ENCODE measurements at places on chromosomes 2 and 18.
A peak's percentile ranks its signal among the peaks of the same experiment; 100 is the strongest.

DNA sequence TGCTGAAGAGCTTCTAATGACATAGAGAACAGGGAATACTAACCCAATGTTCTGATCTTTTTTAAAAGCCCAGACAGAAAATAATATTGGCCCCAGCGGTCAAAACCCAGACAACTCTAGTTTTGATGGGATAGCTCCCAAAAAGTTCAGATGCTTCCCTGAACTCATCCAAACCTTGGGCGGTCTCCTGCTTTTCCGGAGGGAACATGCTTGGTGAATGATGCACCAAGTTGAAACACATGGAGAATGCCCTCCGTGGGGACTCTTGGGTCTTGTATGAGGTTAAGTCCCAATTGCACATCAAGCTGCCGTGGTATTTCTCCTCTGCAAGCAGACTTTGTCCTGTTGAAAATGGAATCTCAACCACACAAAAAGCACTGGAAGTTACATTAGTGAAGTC, 120.7 kb upstream of the CTAGE1 start:
- no peak for DNase-seq

- DNase-seq, result no peak
These were observed 288.4 kb upstream of the TRIB2 start for GRCh38 chr2:12428324-12428723.

DNA sequence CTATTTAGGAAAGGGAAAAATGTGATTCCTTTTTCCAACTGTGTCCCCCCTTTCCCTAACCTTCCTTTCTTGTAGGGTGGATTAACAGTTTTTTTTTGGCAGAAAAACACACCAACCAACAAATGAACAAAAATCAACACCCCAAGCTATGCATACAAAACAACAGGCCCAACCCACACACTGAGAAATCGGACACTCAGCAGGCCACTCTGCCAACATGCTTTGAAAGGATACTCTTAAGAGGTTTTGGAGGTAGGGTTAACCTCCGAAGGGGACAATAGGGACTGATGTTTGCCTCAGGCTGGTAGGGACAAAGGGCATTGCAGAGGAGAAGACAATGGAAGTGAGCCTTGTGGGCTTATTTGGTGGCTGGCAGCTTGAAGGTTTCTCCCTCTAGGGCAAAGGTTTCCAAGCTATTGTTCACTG, 33.1 kb upstream of the POLE4 start:
- DNase-seq, result no peak

- DNase-seq, result no peak
These were observed 126.2 kb upstream of the MAPRE2 start for GRCh38 chr18:34915046-34915445.

- no peak for DNase-seq
These were observed 693.1 kb downstream of the DCC start for GRCh38 chr18:53033128-53033527.

GRCh38 chr2:169928463-169928864, 101.2 kb downstream of the UBR3 start:
- peak; percentile 42 for DNase-seq

GRCh38 chr2:241225545-241225944, 37.1 kb downstream of the ANO7 start:
- no peak for DNase-seq

DNA sequence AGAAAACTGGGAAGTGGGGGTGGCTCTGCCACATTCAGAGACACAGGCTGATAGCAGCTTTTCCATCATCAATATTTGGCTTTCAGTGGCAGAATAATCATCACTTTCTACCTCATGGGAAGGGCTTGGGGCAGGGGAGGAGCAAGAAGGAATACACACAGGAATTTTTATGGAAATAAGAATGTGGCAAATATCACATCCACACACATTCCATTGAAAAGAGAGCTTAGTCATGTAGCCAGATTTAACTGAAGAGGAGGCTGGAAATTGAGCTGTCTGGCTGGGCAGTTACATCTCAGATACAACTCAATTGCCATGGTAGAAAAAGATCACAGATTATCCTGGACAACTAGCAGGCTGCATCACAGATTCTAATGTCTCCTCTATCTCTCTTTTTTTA, 1474.0 kb upstream of the ACVR2A start:
- DNase-seq, result no peak

DNA sequence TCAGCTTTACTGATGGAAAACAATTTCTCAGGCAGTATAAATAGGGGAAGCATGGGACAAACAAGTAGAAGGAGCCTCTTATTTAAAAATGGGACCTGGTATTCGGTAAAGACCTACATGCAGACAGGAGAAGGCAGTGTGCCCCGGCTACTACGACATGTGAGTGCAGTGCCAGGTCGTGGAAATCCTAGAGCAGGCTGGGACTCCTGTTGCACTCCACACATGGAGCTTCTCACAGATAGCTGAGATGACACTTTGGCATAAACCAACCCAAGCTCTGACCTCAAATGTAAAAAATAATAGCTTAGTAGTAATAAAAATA, 885 bp upstream of the DSEL start:
- no peak for DNase-seq

- DNase-seq, result peak; percentile 38
These were observed 49.5 kb upstream of the PLEKHM3 start for GRCh38 chr2:208074610-208075356.

GRCh38 chr2:143968360-143968759, 551.6 kb downstream of the ZEB2 start:
- no peak for DNase-seq

DNA sequence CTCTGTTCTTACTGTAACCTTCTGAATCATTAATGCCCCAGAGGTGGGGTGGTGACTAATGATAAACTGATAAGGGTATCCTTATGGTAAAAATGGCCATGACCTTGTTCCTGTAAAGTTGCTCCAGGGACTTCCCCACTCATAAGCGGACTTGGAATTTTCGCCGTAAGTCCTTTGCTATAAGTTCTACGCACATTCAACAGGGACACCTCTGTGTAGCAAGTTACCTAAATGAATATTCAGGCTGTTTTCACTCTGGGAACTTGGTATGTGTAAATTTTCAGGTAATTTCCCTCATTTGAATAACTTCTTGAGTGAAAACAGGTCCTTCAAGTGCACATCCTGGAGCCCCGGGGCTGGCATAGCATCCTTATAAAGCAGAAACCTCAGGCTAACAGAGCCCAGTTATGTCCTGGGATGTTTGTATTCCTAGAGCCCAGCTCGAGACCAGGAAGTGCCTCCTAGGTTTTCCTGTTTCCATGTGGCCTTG, 9.4 kb upstream of the AGFG1 start:
- no peak for DNase-seq

DNA sequence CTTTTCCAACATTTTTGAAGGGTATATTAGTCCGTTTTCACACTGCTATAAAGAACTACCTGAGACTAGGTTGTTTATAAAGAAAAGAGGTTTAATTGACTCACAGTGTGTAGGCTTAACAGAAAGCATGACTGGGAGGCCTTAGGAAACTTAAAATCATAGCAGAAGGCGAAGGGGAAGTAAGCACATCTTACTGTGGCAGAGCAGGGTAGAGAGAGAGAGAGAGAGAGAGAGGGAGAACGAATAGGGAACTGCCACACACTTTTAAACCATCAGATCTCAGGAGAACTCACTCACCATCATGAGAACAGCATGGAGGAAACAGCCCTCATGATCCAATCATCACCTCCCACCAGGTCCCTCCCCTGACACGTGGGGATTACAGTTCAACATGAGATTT, 420.3 kb downstream of the SOCS6 start:
- no peak for DNase-seq

DNA sequence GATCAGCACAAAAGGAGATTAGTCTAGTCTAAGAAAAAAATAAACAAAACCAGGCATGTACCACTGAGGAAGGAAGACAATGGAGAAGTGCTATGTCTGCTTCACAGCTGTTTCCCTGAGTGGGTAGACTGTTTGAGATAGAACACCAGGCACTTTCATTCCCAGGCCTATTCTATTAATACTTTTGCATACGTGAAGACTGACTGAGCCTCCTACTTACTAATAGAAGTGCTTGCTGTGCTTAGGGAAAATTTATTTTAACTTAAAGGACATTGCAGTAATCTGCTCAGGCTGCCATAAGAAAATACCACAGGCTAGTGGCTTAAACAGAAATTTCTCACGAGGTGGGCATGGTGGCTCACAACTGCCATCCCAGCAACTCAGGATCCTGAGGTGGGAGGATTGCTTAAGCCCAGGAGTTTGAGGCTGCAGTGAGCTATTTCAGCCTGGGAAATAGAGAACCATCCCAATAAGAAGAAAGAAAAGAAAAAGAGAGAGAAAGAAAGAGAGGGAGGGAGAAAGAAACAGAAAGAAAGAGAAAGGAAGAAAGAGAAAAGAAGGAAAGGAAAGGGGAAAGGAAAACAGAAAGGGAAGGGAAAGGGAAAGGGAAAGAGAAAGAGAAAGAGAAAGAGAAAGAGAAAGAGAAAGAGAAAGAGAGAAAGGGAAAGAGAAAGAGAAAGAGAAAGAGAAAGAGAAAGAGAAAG, 33.0 kb downstream of the CMPK2 start:
- no peak for DNase-seq

- no peak for DNase-seq
These were observed 804.3 kb downstream of the DCDC2C start for GRCh38 chr2:4507661-4508060.

GRCh38 chr18:21735452-21736015, 5.1 kb upstream of the MIB1 start:
- DNase-seq, result no peak

DNA sequence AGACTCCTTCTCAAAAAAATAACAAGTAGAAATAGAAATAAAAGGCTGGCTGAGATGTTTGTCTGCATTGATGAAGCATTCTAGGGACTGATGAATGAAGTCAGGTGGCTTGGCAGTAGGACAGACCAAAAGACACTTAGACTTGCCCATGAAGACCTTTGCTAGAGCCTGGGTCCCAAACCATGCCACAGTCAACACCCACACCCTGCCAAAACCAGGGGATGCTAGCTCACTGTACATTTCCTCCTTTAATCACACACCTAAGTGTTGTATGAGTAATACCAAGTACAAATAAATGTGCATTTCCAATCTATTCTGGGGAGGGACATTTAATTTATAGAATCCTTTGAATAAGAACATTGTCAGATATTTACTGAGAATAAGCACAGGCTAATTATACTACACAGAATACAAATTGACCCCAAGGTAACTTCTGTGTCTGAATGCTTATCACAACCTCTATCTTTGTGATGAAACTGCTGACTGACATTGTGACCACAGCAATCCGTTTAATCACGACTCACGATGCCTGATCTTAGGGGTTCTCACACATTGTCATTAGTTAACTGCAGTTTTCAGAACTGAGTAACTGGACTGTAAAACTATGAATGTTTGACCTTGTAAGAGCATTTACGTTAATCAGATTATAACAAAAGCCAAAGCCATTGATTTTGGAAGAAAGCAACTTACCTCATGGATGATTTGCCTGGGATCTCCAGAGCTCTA, 10.5 kb upstream of the NOL10 start:
- DNase-seq, result no peak

GRCh38 chr2:207670887-207671286, 40.6 kb upstream of the CCNYL1 start:
- no peak for DNase-seq

GRCh38 chr2:164510895-164511294, 110.4 kb downstream of the GRB14 start:
- peak; percentile 5 for DNase-seq

DNA sequence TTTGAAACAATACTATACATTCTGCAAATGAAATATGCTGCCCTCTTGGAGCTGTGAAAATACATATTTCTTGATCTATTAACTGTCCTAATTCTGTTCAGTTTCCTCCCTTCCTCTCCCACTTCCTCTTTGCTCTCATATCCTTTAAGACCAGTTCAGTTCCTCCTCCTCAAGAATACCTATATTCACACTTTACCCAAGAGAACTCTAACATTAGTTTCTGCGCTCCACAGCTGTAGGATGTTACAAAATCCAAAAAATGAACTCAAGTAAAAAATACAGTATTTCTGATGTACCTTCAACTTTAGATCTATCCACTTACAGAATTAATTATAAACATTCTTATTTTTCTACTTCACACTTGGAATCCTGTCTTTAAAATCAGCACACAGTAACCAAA, 5.4 kb downstream of the ITSN2 start:
- no peak for DNase-seq

Measured in umbilical cord (tissue), 2 donors.